ENCODE measurements at places on chromosomes 2 and 18.

- no peak for DNase-seq
Measured at GRCh38 chr2:22347306-22347705, 1037.7 kb upstream of the KLHL29 start.

DNA sequence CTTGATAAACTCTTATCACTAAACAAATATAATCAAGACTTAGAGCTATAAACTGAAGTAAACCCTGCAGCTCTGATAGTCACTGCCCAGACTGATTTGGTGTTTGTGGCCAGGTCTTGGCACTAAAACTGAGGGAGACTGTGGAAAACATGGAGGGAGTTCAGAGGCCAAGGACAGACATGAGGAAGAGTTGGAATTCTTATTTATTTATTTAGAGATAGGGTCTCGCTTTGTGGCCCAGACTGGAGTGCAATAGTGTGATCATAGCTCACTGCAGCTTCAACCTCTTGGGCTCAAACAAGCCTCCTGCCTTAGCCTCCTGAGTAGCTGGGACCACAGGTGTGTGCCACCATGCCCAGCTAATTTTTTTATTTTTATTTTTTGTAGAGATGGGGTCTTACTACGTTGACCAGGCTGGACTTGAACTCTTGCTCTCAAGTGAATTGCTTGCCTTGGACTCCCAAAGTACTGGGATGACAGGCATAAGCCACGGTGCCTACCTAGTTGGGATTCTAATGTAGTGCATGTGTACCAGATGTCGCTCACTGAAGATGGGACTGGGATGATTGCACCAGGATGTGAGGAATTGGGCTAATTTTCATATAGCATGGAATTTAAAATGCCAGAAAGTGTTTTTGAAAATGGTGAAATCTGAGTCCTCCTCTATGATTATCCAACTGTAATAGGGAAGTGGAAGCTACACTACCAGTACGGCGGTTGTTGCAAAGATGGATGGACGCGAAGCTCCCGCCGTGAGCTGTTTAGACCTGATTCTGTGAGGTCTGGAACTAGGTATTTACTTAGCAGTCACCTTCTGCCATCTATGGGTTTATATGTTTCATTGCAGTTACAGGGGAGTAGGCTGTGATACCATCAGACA lies 52.7 kb upstream of the CTLA4 start:
- no peak for DNase-seq

GRCh38 chr2:232234922-232235615 lies 143.5 kb upstream of the ALPP start:
- DNase-seq = no peak

DNA sequence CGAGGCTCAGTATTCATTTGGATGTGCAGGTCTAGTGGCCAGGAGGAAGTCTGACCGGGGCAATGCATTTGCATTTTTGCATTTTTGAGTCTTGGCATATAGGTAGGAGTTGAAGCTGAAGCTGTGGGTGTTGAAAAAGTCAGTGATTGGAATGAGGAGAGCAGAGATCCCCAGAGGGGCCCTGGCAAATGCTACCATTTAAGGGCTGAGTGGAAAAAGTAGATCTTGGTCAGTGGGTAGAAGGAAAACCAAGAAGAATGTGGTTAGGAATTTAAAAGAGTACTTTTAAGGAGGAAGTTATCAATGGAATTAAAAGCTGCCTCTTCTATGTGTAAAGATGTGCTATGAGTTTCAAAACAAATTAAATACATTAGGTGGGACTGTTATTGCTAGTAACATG lies 143.0 kb downstream of the ZEB2 start:
- no peak for DNase-seq

DNA sequence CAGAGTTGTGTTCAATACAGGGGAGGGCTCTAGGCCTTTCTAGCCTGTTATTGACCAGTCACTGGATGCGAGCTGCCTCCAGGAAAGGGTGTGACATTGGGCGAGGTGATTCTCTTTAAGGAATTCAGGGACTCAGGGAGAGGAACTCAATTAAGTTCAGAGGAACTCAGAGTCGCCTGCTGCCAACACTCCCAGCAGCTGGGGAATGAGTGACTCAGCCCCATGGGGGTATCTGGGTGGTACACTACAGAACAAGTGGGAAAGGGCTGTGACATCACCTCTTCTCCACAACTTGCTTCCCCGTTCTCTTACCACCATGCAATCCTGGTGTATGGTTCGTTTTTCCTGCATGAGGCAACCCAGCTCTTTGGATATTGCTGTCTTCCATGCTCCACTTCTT lies 50.4 kb upstream of the CYRIA start:
- no peak for DNase-seq

DNA sequence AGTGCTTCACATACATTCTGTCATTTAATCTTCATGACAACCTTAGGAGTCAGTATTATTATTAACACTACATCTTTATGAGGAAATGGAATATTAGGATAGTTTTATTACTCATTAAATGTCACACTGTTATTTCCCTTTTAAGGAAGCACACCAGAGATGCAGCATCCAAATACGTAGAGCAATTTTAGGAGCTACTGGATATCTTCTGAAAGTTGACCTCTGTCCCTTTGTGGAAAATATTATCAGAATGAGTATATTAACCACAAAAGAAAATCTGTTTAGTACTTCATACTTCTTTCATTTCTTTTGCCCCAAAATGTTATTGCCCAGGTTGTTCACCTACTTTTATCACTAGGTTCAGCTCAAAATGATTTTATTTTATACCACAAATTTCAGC lies 72.9 kb upstream of the APCDD1 start:
- DNase-seq = no peak

DNA sequence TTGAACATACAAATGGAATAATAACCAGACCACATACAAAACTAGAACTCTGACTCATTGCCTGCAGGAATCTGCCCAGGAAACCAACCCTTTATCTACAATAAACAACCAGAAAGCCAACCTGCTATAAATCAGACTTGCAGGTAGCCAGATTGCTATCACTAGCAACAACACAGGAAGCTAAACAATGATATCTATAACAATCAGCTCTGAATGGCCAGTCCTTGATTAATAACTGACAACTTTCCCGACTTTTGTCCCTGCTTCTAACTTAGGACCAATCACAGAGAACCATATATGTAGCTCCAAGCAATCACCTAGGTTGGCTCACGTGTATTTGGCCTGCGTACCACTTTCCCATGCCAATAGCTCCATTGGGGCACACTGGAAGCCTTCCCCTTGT lies 470.8 kb downstream of the RIT2 start:
- no peak for DNase-seq

GRCh38 chr2:44927985-44928482 lies 13.5 kb upstream of the SIX3 start:
- no peak for DNase-seq

DNA sequence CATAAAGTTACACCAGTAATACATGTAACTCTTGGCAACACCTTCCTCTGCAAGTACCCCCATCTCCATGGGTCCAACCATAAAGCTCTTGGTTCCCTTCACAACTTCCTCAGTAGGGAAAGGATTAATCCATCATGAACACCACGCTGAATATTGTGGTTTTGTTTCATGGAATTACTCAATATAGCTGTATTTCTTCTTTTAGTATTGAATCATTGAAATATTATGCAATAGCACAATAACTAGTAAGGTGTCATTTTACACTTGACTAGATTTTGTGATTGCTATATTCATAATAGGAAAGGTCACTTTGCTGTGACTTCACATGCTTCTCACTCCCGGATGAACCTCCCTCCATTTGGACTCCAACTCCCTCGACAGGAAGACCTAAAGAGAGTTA lies 29.7 kb upstream of the PID1 start:
- no peak for DNase-seq

- no peak for DNase-seq
Measured at GRCh38 chr2:2889646-2890045, 488.0 kb downstream of the EIPR1 start.

GRCh38 chr2:235835810-235836209 lies 332.4 kb downstream of the GBX2 start:
- DNase-seq = no peak

GRCh38 chr18:59697236-59697932 lies at the start of gene CCBE1:
Gene CCBE1, minus strand, starts transcription at chr18:59697423.
- DNase-seq = peak; percentile 69

- no peak for DNase-seq
Measured at GRCh38 chr2:211390536-211391188, 834.3 kb downstream of the CPS1 start.

GRCh38 chr2:42659609-42660008 lies 91.2 kb downstream of the MTA3 start:
- DNase-seq = no peak

DNA sequence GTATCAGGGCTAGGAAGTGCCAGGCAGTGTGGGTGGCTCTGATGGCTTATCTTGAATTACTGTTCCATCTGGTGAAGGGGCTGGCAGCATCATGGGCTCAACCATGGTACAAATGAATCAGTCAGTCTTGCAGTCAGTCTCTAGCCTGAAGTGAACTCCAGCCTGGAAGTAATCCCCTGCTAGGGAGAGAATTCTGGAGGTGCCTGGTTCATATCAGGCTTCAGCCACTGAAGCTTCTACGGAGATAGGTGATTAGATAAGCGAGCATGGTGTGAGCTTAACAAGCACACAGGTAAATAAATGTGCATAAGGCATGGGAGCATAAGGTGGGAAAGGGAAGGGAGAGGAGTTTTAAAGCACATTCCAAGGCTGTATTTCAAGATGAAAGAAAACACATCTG lies 541.7 kb downstream of the MBD2 start:
- no peak for DNase-seq

- DNase-seq = no peak
Measured at GRCh38 chr2:241559323-241560161, 997 bp downstream of the BOK start.

- DNase-seq = no peak
Measured at GRCh38 chr2:203997980-203998809, 61.6 kb downstream of the ICOS start.

DNA sequence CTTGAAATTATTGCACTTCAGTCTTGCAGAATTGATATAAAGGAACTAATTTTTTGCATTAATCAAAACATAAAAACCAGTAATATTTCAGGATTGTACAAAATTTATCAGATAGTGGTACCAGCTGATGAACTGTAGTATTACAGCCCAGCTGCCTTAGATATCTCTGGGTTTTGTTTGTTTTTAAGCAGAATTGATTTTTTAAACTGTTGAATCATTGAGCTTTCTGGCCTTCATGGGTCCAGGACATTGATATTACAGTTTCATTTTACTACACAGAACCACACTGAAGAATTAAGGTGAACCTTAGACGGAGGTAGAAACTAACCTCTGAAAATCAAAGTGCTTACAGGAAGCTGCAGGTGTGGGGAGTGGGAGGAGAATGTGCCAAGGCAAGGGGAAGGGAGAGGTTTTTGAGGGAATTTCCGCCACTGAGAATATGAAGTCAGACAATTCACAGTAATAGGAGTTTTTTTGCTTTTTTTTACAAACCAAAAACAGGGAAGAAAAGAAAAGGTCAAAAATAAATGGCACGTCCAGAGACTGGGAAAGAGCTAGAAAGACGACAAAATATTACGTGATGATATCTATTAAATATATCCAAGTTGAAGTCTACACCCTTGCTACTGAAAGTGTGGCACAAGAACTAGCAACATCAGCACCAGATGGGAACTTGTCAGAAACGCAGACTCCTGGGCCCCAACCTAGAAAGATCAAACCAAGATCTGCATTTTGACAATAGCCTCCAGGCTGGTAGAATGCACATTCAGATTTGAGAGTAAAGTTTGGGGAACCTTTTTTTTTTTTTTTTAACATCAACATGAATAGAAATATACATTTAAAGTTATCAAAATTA lies 40.8 kb upstream of the SPAG16 start:
- no peak for DNase-seq

GRCh38 chr2:207993151-207993763 lies 32.1 kb downstream of the PLEKHM3 start:
- DNase-seq = no peak

GRCh38 chr2:129178356-129178755 lies 801.1 kb upstream of the RAB6C start:
- DNase-seq = no peak

DNA sequence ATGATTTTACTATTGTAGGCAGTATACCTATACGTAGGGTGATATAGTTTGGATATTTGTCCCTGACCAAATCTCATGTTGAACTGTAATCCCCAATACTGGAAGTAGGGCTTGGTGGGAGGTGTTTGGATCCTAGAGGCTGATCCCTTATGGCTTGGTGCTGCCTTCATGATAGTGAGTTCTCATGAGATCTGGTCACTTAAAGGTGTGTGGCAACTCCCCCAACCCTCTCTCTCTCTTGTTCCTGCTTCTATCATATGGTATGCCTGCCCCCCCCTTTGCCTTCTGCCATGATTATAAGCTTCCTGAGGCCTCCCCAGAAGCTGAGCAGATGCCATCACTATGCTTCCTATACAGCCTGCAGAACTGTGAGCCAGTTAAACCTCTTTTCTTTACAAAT lies 1.7 kb upstream of the SERPINB10 start:
- DNase-seq = no peak
